ENCODE measurements at places on chromosomes 5 and 9.

- DNase-seq, result no peak
Measured at GRCh38 chr9:138053996-138054752, 176.6 kb downstream of the CACNA1B start.

- no peak for DNase-seq
Measured at GRCh38 chr9:72254901-72255545, 105.8 kb downstream of the GDA start.

DNA sequence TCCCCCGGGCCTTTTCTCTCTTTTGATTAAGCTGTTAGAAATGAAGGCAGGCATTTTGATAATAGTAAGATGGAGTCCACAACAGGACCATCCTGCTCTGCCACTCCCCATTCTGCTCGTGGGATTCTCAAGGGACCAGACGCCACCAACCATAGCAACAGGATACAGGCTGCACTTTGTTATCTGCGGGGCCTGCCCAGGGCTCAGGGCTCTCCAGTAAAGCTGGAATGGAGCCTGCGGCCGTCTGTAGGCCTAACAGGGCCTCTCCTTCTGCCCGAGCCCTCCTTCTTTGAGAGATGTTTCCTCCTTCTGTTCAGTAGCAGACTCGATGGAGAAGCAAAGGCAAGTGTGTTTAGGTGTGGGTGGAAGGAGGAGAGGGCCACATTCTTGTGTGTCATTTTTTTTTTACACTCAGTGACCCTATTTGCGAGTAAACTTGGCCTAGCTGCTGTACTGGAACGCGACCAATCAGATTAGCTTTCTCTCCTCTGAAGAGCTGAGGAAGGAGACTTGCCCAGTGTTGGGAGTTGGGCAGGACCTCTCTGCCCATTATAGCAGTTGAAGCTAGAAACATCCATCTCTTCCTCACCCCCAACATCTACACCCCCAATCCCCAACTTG lies 8.9 kb upstream of the EPB41L4B start:
- DNase-seq, result no peak

GRCh38 chr5:93100428-93100827 lies 480.6 kb downstream of the NR2F1-AS1 start:
- DNase-seq, result no peak

GRCh38 chr9:127751269-127752054 lies 16.4 kb upstream of the TOR2A start:
- DNase-seq, result no peak

DNA sequence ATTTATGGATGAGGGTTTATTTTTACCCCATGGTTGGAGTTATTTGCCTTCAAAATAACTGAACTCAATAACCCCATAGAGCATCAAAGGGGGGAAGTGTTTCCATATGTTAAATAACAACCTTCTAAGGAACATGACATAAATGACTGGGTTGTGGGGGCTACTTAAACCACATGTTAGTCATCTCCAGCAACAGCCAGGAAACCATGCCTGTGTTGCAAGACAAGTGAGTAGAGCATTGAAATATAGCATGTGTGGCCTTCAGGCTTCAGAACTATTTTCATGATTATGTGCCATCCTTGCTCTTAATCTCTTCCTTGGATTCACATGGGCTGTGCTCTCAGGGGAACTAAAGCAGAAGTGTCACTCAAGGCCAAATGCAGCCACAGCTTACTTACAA lies 431.2 kb downstream of the AGTPBP1 start:
- no peak for DNase-seq

GRCh38 chr5:566636-567309 lies 42.5 kb upstream of the SLC9A3 start:
- DNase-seq, result no peak

DNA sequence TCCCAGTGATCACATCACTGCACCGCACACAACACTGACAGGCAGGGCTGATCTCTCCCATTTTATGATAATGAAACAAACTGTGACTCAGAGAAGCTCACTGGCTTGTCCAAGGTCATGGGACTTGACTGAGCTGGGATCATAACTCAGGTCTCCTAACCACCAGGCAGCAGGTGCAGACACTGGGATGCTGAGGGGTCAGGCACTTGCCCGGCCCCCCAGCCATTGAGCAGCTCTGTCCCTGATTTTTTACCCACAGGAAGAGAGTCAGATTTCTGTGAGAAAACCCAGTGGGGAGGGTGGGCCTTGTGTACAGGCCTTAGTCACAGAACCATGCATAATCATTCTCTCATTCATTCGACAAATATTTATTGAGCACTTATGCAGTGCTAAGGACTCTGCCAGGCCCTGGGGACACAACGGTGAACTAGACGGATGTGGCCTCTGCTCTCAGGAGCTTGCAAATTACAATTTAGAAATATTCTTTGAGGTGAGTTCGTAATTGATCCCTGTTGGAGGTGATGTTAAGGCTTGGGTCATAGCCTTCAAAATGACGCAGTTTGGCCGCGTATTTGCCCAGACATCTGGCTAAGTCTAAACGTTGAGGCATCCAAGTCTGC lies 54.5 kb upstream of the TGFBR1 start:
- no peak for DNase-seq

DNA sequence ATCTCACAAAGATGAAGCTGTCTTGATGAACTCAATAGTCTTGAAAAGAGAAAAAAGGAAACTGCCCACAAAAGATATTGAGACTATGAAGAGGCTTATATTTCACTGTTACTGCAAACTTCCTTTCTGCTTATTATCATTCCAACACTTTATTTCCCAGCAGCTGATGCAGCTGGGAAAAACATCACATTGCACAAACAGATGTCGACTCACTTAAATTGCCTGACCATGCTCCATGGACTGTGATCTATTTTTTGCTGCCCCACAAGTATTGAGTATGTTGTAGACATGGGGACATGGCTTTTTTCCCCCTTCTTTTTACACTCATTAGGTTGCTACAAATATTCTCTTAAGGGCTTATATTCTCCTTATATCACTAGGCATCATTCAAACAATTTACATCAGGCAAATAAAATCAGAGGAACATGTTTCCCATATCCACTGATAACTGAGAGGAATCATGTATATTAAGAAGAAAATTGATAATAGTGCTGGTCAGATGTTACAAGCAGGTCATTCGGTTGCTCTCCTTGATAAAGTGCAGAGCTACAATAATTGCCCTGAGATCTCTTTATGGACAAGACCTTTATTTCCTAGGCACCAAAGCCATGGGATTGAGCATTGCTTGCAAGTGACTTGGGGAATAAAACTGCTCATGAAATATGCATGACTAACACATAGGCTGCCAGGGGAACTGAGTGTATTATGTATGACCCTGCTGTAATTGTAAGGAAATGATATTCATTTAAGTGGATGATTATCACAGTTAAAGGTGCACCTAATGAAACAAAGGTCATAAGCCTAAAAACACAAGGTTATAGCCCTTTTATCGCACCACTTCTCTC lies 509.9 kb downstream of the ZNF608 start:
- no peak for DNase-seq

DNA sequence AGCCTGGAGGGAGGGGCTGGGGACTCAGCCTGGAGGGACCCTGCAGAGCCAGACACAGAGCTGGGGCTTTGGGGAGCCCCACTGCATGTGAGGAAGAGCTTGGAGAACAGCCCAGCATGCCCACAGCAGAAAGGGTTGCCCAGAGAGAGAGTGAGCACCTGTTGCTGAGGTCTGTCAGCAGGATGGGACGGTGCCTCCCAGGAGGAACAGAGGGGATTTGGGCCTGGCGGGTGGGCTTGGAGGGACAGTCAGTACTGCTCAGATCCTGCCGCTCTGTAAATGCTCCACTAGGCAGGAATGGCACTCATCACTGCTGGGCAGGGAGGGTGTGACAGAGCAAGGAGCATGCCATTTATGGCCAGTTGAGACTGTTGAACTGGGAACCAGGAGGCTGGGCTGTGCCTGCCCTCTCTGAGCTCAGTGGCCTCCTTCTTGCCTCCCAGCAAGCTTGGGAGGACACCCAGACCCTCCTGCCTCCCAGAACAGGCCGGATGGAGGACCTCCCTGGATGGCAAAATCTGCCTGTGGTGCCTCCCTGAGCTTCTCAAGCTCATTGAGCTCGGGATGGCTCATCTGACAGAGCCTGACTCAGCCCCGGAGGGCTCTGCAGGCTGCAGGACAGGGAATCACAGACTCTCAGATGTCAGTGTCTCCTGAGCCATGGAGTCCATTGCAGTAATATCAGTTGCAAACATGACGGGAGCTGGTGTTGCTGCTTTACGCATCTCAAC lies 786 bp upstream of the HRCT1 start:
- no peak for DNase-seq

GRCh38 chr9:90906316-90907055 lies 104.9 kb downstream of the SYK start:
- DNase-seq, result no peak

GRCh38 chr9:107336718-107337360 lies 53.8 kb downstream of the RAD23B start:
- DNase-seq, result no peak

DNA sequence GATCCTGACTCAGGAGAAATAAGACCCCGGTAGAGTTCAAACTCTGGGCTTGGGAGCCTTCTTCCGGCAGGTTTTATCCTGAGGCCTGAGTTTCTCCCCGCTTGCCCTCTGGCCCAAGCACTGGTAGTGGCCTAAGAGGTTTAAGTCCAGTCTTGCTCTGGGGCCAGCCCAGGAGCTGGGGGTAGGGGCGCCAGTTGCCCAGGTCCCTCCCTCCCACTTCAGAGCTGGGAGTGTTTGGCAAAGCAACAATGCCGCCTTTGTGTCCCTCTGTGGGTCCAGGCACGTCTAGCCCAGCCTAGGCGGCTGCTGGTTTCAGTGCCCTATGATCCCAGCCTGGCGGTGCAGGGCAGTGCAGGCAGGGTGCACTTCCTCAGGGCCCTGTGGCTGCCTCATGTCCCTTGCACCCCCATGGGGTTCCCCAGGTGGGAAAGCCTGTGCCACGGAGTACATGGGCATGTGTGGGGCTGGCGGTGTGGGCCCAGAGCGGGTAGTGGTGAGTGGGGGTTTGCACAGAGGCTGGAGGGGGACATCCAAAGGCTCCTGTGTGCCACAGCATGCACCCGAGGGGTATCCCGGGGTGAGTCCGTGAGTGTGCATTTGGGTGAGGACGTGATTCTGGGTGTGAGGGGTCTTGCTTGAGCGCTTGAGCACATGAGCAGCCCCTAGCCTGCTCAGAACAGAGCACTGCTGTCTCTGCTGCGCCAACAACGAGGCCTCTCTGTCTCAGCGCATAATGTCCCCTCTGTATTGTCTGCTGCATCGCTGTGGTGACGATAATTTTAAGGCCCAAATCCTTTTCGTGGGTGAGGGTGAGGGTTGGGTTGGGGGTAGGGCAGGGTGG lies 61.7 kb upstream of the PSD2 start:
- no peak for DNase-seq

GRCh38 chr9:130336027-130336610 lies 70.6 kb downstream of the HMCN2 start:
- DNase-seq, result no peak

GRCh38 chr9:38345851-38346755 lies 46.4 kb upstream of the ALDH1B1 start:
- no peak for DNase-seq

DNA sequence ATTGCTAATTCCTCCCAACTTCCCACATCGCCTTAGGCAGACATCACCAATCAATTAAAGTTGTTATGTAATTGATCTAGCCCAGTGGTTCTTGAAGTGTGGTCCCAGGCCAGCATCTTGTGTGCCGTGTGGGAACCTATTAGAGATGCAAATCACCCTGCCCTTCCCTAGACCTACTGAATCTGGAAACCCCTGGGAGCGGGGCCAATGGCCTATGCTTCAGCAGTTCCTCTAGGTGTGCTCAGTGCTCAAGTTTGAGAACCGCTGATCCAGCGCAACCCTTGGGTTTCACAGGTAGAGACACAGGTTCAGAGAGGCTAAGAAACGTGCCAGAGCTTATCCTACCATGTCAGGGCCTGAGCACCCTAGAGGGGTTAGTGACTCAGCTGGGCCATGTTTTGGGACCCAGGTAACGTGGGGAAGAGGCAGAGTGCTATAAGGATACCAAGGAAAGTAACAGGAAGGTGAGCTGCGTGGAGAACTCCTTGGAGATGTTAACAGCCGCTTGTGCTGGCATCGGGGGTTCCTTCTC lies 4.4 kb downstream of the SLC34A1 start:
- DNase-seq, result no peak

DNA sequence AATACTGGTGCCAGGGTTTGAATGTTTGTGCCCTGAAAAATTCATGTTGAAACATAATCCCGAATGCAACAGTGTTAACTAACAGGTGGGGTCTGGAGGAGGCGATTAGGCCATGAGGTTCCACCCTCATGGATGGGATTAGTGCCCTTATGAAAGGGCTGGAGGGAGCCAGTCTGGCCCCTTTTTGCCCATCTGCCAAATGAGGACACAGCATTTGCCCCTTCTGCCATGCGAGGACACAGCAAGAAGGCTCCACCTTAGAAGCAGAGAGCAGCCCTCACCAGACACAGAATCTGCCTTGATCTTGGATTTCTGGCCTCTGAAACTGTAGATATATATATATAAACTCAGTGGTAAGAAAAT lies 32.6 kb upstream of the RNF130 start:
- DNase-seq, result no peak

GRCh38 chr5:18466731-18467130 lies 832.5 kb downstream of the TAF11L14 start:
- no peak for DNase-seq

GRCh38 chr9:76456202-76456926 lies 2.6 kb upstream of the GCNT1 start:
- DNase-seq, result no peak

DNA sequence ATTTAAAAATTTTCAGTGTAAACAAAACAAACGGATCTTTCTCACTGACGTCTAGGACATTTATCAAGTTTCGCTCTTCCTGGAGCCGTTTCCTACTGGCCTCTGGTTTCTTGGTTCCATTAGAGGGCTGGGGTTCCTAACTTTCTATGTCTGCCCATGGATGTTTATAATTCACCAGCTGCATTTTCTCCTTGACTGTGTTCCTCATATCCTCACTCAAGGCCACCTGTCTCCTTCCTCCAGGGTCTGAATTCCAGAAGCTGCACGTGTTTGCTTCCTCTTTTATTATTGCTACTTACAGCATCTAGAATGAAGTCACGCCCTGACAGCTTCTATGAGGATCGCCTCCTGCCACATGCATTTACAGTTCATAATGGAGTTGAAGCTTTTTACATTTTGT lies 74.1 kb upstream of the BASP1 start:
- no peak for DNase-seq

GRCh38 chr5:54725391-54726280 lies 208.1 kb downstream of the SNX18 start:
- DNase-seq, result no peak

DNA sequence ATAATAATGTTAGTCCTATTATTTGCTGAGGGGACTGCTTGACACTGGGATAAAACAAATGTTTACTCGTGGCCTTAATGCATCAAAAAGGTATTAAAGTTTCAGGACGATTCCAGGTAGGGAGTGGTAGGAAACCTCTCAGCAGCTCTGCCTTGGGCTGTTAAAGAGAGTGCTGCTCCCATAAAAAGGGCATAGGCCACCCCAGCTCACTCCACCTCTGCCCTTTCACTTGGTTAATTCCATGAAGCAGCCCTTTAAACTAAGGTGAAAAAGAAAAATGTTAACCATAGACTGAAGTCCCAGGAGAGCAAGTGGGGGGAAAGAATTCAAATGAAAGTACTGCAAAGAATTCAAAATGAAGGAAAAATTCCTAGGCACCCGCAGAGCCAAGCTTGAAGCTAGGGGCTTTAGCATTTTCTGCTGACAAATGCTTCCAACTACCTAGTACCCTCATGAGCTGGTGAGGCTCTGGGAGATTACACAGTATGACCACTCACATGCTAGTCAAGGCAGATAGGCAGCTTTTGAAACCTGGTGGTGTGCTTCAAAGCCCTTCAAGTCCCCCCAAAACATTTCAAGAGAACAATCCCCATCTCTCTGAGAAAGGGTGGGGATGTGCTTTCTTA lies 8.5 kb downstream of the KLF9 start:
- DNase-seq, result no peak
